ENCODE measurements at places on chromosomes 4 and X.

- no peak for DNase-seq
Measured at GRCh38 chr4:8185295-8185694, 13.8 kb upstream of the SH3TC1 start.

DNA sequence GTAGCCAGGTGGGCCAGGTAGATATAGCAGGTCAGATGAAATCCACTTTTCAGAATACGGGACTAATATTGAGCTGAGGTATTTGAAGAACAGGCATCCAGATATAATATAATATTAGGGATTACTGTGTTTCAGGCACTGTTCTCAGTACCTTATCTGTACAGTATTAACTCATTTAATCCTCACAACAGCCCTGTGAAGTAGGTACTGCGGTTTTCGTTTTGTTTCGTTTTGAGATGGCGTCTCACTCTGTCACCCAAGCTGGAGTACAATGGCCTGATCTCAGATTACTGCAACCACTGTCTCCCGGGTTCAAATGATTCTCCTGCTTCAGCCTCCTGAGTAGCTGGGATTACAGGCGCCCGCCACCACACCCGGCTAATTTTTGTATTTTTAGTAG is 129.6 kb downstream of the IL1RAPL2 start:
- no peak for DNase-seq

- DNase-seq, result no peak
Measured at GRCh38 chr4:180587379-180587778, 1655.8 kb upstream of the TENM3 start.

DNA sequence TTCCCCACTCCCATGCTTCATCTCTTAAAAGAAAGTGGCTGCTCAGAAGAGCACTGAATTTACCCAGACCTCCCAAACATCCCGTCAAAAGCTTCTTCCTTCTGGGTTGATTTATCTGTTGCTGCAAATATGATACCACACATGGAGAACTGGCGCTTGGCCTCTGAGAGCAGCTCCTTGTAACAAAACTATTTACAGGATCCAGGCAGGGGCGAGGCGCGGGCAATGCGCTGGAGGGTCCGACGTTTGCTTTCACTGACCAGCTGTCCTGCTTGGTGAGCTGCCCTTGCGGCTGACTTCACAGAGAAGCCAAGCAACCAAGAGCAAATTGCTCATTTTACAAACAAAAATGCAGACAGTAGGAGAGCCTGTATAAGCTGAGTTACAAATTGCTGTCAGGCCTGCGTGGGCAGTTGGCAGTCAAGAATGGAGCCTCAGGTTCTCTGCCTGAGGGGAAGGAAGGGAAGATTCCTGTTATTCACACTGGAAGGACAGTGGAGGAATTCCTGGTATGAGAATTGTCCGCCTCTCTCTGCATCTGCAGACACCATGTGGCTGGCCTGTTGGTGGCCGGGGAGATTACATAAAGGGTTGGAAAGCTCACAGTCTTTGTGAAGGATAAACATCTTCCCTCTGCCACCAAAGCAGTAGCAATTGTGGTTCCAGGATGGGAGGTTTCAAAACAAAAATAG is 192.2 kb upstream of the LEF1 start:
- DNase-seq, result no peak

Measured in HS-27A (cell line).